HT-29 (cell line): ENCODE measurements at places on chromosomes 1 and 21. TPM values are rescaled to one million over a fixed set of nuclear protein-coding genes. Genes with fewer than 3 reads are reported as not detected.

GRCh38 chr1:19063122-19063521, 106.6 kb upstream of the IFFO2 start:
- no peak for DNase-seq

Gene KCNA2
- not detected in 2 replicates for total RNA-seq

GRCh38 chr1:112840631-112841624, 115.1 kb downstream of the SLC16A1 start:
- DNase-seq = no peak

GRCh38 chr1:234083460-234083859, 179.0 kb downstream of the SLC35F3 start:
- no peak for DNase-seq

- no peak for DNase-seq
Measured at GRCh38 chr1:210024996-210025395, 87.0 kb downstream of the SYT14 start.

Gene LYPD8
- 2.4 TPM in 1 of 2 replicates, not detected in the other for total RNA-seq

Gene ETV3L
- total RNA-seq = not detected in 2 replicates

DNA sequence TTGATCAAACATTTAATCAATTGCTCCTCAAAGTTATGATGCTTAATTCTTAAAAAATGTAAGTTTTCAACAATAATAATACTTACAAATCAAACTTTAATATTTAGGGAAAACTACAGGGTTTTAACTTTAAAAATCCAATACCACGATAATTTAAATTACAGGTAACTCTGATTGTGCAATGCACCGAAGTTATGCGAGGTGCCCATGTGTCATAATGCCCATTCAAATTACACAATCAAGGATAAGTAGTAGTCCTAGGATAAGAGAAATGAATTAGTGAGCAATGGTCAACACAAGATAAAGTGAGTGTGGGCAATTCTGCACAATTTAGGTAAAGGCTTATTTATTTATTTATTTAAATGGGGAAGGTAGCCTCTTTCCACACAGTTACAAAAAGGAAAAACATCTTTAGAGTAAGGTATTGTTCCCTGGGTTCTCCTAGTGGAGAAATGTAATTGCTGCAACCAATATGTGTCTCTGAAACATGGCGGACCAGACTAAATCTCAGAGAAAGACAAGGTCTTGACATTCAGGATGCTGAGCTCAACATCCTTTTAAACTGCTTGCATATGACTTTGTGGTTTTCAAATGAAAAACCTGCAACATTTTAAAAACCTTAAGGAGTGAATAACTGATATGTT, 164.2 kb downstream of the TTLL7 start:
- DNase-seq = no peak

Gene OLIG2
- total RNA-seq = not detected in 2 replicates

Gene NSL1
- total RNA-seq = 19.4 and 28.8 TPM in 2 replicates

- no peak for DNase-seq
Measured at GRCh38 chr1:66351913-66352312, 182.0 kb upstream of the SGIP1 start.

DNA sequence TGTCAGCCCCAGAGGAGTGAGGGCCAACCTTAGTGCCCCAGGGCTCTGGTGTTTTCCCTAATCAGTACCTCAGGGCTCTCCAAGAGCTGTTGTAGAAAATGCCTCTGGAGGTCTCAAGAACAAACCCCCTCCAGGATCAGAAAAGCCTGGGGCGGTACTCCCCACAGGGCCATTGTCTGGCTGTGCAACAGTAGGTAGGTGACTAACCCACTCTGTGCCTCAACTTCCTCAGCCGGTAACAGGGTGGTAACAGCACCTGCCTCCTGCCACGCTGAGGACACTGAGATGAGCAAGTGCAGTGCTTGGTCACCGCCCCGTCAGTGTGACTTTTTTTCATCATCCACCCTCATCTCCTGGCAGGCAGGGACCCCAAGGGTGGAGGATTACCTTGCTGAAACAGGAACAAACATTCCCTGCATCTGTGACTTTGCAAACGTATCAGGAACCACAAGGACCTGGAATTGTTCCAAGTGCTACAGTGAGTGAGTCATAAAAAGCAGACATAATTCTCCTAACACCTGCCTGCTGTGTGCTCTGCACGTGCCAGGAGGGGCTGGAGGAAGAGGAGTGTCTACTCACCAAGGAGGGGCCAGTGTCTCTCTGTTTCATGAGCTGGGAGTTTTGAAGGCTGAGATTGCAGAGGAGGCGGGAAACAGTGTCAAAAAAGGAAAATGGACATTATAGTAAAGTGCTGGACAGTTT, 440.8 kb downstream of the NPHP4 start:
- peak; percentile 43 for DNase-seq

GRCh38 chr1:85134583-85135391, 66.0 kb downstream of the SYDE2 start:
- no peak for DNase-seq

Gene SELL
- 2.0 TPM in 1 of 2 replicates, not detected in the other for total RNA-seq

- DNase-seq = no peak
Measured at GRCh38 chr1:85135392-85135798, 65.4 kb downstream of the SYDE2 start.

GRCh38 chr1:233919786-233920185, 15.3 kb downstream of the SLC35F3 start:
- no peak for DNase-seq
